ENCODE measurements at places on chromosomes 3 and 15. TPM values are rescaled to one million over a fixed set of nuclear protein-coding genes. Genes with fewer than 3 reads are reported as not detected.

GRCh38 chr15:67218428-67218827, 36.0 kb downstream of the AAGAB start:
- no peak for DNase-seq

LRRK1 gene
- 2.0 TPM for total RNA-seq

- DNase-seq: no peak
Measured at GRCh38 chr15:42184736-42185135, 23.4 kb downstream of the VPS39 start.

DNA sequence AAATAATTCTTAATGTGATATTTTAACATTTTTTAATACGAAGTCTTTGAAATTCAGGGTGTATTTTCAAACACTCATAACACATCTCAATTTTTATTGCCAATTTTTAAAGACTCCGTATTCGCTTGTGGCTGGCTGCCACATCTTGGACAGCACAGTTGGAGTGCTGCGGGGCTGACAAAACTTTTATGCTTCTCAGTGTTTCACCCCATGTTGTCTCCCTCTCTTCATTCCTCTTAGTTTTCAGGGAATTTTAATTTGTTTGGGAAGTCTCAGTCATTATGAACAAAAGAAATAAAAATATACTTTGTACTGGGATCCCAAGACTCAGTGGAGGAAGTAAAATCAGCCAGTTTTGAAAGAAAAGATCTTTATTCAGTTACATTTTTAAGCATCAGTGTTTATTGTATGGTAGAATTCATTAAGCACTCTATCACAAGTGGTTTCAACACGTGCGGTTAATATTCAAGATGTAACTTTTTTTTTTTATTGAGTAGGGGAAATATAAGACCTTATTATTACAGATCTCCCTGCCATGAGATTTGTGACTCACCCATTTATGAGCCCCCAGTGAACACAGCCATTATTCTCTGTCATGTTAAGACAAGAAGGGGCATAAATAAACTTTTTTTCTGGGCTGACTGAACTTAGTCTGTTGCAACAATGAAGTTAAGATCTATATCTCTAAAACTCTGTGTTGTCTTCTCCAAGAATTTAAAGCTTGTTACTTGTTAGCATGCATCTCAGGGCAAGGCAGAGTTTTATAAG, 26.8 kb downstream of the KAT2B start:
- DNase-seq: no peak

GRCh38 chr3:79651536-79652065, 116.2 kb downstream of the ROBO1 start:
- DNase-seq: no peak

SNTN gene
- total RNA-seq: not detected

DNA sequence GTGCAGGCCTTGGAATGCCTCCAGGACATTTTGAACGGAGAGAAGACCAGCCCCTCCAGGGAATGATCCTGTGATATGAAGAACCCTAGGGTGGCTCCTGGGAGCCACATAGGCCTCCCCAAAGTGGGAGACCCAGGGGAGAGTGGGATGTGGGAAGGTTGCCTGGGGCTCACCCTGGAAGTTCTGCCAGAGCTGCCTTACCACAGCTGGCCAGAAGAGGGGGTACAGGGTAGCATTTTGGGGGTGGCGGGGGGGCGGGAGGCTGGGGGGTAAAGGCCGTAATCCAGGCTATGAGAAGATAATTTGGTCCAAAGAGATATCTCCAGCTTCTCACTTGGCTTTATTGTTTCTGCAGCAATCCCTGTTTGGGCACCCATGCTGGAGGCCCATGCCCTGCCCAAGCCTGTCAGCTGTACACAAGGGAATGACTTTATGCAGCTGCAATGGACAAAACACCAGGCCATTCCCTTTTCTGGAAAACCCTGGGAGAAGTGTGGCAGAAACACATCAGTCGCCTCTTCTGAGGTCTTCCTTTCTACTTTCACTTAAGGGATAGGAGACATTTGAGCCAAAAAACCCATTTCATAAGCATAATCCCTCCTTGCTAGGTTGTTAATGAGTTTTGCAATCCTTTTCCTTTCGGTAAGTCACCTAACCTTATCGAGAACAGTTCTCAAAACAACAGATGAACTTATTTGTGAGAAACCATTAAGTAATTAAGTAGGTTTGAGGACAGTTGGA, 11.0 kb upstream of the MUSTN1 start:
- DNase-seq: no peak

- DNase-seq: no peak
Measured at GRCh38 chr3:29544701-29545363, 264.0 kb downstream of the RBMS3 start.

TMEM45A gene
- total RNA-seq: 0.34 TPM

GRCh38 chr3:158452334-158452733, 118.7 kb upstream of the MLF1 start:
- DNase-seq: no peak

DNA sequence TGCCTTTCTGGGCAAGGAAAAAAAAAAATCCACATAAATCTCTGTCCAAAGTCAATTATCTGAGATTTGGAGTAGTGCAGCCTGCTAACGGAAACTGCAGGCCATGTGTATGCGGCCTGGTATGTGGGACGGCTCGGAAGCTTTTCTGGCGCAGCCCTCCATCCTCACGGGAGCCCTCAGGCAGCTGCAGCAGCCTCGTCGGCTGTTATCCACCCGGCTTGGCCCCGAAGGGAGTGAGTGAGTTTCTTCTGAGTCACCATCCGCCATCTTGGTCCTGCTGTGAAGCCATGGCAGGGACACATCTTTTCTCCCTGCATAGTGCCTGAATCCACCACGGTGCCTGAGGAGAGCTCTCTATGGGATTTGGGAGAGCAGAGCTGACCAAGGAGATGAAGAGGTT, 62.8 kb downstream of the POLR2M start:
- no peak for DNase-seq

- DNase-seq: no peak
Measured at GRCh38 chr15:44246521-44247268, 41.8 kb upstream of the GOLM2 start.

GRCh38 chr3:13954266-13954665, 74.4 kb upstream of the WNT7A start:
- no peak for DNase-seq

DNA sequence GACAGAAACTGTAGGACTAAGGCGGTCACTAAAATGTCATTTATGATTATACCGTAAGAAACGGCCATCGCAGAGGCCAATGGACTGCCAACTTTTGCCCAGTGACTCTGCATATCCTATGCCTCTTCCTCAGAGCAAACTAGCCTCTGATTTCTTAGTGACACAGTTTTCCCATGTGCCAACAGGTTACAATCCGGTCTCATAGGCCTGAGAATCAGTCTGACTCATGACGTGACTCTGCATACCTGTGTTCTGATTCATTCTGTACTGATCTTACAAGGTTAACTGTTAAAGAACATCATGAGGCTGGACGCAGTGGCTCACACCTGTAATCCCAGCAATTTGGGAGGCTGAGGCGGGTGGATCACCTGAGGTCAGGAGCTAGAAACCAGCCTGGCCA, 17.8 kb downstream of the RUBCN start:
- DNase-seq: no peak

GRCh38 chr3:132716372-132716771, 5.8 kb downstream of the NPHP3 start:
- DNase-seq: no peak

DNA sequence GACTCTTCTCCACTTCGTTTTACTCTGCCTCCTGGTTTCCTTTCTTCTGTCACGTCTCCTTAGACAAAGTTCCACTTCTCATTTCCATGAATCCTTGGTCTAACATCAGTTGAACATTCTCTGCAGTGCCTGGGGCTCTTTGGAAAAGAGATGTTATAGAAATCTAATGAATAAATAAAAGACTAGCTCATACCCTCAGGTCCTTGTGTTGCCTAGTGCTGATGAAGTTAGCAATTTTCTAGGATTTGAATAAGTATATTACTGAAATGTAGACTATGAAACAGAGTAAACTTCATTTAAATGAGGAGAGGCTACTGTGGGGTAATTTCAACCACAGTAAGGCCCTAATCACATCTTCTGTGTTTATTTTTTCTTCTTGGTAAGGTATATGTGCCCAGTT, 146.9 kb upstream of the CADPS start:
- no peak for DNase-seq

DNA sequence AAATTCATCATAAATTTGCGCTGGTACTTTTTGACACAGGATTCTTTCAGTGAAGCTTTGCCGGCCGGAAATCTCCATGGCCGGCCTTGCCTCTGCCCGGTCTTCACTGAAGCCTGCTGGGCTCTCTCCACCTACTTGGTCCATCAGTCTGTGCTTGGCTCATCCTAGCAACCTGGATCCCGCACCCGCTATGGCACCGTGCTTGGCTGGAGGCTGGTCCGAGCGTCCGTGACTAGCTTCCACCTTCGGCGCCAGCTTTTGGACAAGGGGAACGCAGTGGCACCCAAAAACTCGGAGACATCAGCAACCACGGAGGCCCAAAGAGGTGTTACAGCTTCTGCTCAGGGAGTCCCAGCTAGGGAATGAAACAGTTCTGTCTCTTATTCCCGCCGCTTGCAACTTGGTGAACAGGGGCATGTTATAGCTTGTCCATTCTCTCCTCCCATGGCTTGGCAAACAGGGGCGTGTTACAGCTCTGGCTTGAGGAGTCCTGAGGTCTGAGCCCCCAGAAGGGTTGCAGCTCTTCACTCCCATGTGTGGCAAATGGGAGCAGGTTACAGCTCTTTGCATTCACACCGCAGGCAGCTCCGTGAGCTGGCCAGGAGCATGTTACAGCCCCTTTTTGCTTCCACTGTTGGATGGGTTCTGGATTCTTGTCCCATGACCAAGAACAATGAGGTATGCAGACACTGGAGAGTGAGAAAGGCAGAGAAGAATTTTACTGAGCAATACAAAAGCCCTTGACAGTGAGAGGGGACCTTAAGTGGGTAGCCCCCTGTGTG, 204.2 kb downstream of the DIPK2A start:
- DNase-seq: no peak

DNA sequence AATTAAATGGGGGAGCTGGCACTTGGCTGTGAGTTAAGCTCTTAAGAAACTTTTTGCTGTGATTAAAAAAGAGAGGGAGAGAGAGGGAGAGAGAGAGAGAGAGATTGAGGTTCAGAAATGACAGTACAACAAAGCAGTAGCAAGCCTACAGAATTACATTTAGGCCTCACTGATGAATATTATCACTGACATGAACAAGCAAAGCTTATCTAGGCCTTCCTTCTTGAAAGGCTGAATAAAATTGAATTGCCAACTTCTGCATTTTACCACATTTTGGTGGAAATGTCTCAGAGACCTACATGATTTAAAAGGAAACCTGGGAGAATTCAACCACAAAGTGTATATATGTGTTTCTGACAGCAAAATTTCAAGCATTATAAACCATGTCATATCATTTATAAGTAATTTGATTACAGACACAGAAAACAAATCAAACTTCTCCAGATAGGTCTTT, 530.8 kb downstream of the SOX2 start:
- no peak for DNase-seq

GRCh38 chr3:42814246-42814645, 5.0 kb downstream of the ACKR2 start:
- DNase-seq: no peak

- DNase-seq: no peak
Measured at GRCh38 chr15:58865425-58865880, 68.0 kb downstream of the SLTM start.

TMC3 gene
- total RNA-seq: not detected

GALNT15 gene
- total RNA-seq: not detected

ALDH1A2 gene
- not detected for total RNA-seq

DNA sequence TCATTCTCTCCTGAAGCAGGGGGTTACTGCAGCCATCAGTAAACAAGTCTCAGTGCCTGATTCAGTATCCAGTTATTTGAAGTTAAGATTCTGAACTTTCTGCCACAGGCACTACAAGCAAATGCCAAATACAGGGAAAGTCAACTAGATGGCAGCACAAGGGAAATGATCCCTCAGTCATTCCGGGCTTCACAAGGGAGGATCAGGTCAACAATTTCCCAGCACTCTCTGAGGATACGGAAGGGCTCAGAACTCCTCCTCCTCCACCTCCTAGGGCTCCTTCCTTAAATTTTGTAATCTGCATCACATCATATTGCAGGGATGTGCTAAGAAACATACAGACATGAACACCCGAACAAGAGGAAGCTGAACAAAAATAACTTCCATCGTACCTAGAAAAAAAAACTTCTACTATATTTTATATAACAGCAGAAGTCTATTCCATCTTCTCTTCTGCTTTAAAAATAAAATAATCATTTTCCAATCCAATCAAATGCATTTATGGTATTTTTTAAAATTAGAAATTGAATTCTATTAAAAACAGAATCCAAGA, 187.1 kb downstream of the FMN1 start:
- no peak for DNase-seq

All from activated T-helper 1 cell treated with anti-CD3 and anti-CD28 coated beads, Interleukin-12 subunit alpha, Interleukin-12 subunit beta, Interleukin-2, Interleukin-4 antibody, amounts not matched to agents 30 ng/mL and 10 ng/mL and 1 ng/mL, durations not matched to agents 14 hours and 24 hours and 36 hours (primary cell).